ENCODE measurements at places on chromosomes 6 and 20.

GRCh38 chr6:26252077-26252472 is 112.9 kb upstream of the BTN3A2 start:
- DNase-seq, result no peak

DNA sequence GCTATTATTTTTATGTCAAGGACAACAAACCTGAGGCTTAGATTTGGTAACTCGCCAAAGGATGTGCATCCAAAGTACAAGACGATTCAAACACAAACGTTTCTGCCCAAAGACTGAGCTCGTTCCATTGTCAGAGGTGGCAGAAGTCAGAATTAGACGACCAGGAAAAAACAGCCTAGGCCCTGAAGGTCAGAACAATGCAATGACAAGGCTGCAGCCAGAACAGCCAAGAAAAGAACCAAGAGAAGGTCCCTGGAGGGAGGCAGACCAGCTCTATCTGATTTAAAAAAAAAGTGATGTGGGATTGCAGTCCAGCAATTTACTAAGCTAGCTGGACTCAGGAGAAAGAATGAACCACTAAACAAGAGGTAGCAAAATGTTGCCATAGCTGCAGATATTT is 54.2 kb downstream of the NCOA7 start:
- DNase-seq, result peak; percentile 20

DNA sequence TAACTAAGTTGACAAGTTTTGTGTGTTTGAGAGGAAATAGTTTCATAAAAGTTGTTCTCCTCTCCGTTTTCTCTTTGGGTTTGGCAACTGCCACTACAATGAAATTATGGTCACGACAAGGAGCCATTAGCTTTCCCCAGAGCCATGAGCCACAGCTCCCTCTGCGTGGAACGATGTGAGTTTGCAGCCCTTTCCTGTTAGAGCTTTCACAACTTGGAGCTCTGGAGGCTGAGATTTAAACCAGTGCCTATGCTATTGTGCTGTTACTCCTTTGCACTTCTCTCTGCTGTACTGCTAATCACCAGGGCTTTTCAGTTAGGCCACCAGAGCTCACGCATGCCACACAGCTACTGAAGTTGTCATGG is 29.3 kb upstream of the TXNDC5 start:
- no peak for DNase-seq

DNA sequence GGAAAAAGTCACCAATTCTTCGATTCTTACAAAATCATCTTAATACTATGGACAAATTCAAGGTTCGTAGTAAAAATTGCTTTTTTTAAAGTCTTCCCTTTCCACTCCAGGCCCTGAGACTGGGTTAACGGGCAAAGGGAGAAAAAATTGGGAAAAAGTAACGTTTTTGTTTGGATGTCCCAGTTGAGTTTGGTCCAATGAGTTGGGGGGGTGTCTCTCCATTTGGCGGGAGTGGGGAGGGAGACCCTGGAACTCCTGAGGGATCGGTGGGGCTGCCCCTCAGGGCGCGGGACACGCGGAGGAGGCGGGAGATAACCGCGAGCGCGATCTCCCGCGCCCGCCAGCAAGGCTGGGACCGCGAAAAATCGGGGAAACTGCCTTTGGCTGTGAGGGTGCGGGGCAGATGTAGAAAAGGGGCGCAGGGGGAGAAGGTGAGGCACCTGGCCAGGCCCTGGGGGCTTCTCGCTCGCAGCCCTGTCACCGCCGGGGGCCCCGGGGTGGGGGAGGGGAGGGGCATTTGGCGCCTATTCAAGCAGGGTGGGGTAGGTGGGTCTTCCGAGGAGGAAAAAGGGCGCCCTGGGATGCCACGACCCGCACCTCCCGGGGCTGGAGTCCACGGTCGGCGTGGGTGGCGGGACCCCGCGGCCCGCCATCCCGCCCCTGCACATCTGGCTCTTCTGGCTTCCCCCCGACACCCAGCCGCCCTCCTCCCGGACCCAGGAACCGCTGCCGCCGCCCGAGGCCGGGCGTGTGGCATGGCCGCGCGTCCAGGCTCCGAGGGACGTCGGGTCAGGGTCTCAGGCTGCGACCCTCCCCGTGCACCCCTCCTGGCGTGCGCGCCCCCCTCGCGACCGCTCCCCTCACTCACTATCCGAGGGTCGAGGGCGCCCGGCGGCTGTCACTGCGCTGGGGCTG is 595 bp downstream of the FBXO5 start:
- DNase-seq, result no peak

- peak; percentile 34 for DNase-seq
Measured at GRCh38 chr6:144582939-144583613, 297.9 kb downstream of the UTRN start.

DNA sequence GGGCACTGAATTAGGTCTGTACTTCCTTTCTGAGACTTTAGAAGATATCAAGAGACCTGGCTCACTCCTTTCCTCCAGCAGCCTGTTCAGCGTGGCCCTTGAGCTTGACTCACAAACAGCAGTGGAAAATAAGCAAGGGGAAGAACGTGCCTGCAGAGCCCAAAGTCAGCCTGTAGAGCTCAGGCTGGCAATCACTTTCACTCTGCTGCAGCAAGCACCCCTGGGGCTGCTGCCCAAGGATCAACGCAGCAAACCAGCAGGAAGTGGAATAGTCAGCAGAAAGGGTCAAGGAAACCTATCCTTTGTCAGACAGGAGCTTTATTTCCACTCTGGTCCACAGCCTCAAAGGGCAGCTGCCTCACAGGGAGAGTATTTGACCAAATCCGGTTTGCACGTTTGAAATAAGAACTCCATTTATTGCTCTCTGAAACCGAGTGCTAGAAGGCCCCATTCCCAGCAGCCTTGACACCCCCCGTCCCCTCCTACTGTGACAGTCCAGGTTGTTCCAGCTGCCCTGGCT is 77.4 kb downstream of the PRDM1 start:
- no peak for DNase-seq
